ENCODE measurements at places on chromosomes 3 and 15.

DNA sequence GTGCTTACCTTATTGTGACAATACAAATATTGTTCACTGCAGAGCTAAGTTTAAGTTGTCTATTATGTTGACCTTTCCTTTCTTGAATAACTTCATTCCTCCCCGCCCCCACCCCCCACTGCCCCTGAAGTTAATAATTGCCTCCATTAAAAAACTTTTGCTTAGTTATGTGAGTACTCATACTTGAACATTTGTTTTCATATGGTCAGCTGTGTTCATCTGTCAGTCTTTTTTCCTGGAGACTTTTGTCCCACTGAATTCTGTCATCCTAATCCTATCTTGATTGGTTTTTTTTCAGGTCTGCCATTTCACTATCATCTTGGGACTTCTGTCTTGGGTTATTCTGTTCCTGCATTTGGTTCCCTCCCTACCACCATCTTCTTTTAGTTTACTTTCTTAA, 8.5 kb downstream of the SLC25A36 start:
- no peak for DNase-seq

- DNase-seq, result no peak
Observed at GRCh38 chr15:82950746-82951370, 1.7 kb downstream of the HOMER2 start.

DNA sequence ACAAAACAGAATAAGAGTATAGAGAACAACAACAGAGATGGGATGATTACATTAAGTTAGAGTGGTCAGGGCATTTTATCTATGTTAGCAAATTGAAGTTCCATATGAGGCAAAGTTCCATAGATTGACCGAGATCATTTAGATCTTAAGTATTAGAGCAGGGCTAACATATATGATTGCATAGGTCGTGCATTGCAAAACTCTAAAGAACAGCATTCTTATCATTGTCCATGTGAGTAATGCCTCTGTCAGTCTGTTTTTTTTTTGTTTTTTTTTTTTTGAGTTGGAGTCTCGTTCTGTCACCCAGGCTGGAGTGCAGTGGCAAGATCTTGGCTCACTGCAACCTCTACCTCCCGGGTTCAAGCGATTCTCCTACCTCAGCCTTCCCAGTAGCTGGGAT, 341.7 kb upstream of the KCNH8 start:
- DNase-seq, result no peak

DNA sequence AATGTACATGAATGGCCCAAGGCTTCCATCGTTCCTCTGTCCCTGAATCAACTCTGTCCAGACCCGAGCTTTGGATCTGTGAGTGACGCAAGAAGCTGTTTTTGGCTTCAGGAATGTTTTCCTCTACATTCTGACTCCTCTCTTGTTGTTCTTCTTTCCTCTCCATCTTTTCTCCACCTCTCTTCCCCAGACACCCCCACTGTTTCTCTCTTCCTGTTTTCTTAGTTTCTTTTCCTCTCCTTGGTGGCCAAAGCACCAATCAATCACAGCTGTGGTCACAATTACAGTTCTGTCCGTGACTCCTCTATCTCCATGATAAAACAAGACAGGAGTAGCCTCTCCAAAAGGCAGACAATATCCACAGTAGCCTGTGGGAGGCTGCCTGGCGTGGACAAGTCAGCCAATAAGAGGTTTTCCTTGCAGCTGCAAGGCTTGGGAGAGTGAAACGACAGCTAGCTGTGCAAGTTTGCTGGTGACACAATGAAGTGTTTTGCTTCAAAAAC, 4.9 kb upstream of the TMEM212 start:
- peak; percentile 71 for DNase-seq

DNA sequence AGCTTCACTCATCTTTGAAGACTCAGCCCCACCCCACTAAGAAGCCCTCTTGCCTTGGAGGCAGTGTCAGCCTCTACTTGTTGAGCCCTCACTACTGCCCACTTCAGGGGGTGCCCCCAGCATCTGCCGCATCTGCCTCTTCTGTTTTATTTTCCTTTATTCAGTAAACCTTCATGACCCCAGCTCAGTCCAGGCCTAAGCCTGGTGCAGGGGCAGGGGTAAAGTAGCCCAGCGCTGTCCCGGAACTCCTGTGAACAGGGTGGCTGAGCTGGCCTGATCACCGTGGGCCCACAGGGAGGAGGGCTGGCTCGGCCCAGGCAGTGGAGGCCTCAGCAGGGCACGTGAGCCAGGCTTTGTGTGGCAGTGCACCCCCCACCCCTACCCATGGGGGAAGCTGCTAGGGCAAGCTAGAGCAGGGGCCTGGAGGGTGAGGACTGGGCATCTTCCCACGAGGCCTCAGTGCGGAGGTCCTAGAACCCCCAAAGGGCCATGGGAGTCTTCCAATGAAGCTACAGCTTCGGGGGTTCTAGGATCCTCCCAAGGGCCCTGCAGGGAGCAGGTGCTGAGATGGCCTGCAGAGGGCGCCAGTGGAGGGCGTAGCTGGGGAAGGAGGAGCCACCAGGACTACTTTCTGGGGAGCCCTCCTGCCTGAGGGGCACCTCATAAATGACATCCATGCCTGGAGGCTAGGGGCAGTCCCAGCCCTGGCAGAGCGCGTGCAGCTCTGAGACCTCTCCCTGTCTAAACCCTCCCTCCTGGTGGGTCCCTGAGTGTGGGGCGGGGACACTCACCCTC, 36.0 kb downstream of the TSPAN3 start:
- DNase-seq, result no peak

- DNase-seq, result no peak
Observed at GRCh38 chr3:177992993-177993970, 543.0 kb upstream of the KCNMB2 start.

DNA sequence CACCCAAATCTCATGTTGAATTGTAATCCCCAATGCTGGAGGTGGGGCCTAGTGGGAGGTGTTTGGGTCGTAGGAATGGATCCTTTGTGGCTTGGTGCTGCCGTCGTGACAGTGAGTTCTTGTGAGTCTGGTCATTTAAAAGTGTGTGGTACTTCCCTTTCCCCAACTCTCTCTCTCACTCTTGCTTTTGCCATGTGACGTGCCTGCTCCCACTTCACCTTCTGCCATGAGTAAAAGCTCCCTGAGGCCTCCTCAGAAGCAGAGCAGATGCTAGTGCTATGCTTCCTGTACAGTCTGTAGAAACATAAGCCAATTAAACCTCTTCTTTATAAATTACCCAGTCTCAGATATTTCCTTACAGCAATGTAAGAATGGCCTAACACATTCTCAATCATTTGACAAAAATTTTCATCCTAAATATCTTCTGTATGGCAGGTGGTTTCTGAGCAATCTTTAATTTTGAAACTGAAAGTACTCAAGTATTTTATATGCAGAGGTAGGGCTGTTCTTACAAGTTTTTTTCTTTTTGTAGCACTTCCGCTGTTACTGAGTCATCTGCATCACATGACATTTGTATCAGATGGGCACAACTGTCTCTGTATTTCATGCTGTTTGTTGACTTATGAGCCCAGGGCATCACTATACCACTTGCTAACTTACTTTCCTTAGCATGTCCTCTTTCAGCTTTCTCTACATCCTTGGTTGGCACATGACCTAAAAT, 8.8 kb downstream of the RPL39L start:
- peak; percentile 87 for DNase-seq

- no peak for DNase-seq
Observed at GRCh38 chr15:39774688-39775267, 7.9 kb downstream of the FSIP1 start.

GRCh38 chr15:76084256-76084655, 24.5 kb downstream of the TMEM266 start:
- no peak for DNase-seq

- no peak for DNase-seq
Observed at GRCh38 chr3:80521081-80521480, 753.3 kb upstream of the ROBO1 start.

- DNase-seq, result no peak
Observed at GRCh38 chr3:133871368-133872090, 24.2 kb downstream of the RAB6B start.

- no peak for DNase-seq
Observed at GRCh38 chr15:90097475-90097874, 4.8 kb downstream of the IDH2 start.

GRCh38 chr15:31300981-31301672, 25.5 kb upstream of the KLF13 start:
- DNase-seq, result no peak

DNA sequence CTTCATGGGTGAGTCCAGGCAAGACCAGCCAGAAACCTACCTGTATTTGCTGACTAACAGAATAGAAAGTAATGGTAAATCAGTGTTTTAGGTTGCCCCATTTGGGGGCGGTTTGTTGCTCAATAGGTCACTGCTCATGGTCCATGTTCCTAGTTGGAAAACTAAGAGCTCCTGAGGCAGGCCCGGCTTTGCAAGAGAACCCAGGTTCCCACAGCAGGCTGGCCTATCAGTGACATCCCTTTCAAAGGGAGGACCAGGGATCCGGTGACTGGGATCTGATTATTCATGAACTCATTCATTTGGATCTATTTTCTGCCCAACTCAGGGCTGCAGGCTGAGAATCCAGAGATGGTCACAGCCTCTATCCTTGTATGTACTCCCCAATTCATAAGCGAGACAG, 163.9 kb downstream of the WNT7A start:
- no peak for DNase-seq

- peak; percentile 21 for DNase-seq
Observed at GRCh38 chr3:192186498-192186897, 540.8 kb downstream of the FGF12 start.

- no peak for DNase-seq
Observed at GRCh38 chr3:184474897-184475296, 86.7 kb upstream of the EPHB3 start.

DNA sequence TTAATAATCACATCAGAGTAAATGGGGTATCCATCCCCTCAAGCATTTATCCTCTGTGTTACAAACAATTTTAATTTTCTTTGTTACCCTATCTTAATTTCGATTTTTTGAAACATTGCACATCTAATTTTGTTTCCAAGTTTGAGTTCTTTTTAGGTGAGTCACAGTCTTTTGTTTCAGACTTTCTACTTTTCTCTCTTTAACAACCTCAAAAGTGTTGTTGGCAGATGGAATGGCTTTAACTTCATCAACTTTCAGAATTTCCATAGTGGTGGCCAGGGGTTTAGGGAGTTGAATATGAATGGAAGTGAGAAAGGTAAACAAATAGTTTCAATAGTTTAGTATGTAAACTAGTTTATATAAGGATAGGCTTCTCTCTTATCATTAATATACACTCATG, 223.0 kb upstream of the MLF1 start:
- DNase-seq, result peak; percentile 61

DNA sequence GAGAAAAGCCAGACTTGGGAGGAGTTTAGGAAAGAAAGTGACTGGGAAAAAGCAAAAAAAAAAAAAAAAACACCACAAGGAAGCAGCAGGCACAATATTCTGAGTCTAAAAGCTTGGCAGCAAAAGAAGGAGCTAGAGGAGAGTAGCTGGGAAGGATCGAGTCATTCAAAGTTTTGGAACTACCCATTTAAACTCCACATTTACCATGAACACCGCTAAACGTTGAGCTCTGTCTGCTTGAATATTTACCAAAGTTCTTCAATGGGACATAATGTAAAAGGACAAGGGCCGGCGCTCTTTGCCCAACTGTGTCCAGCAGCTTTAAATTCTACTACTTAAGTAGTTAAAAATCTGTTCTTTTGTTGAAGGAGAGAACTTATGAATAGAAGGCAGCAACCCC, 481.9 kb downstream of the FOXP1 start:
- DNase-seq, result peak; percentile 45

DNA sequence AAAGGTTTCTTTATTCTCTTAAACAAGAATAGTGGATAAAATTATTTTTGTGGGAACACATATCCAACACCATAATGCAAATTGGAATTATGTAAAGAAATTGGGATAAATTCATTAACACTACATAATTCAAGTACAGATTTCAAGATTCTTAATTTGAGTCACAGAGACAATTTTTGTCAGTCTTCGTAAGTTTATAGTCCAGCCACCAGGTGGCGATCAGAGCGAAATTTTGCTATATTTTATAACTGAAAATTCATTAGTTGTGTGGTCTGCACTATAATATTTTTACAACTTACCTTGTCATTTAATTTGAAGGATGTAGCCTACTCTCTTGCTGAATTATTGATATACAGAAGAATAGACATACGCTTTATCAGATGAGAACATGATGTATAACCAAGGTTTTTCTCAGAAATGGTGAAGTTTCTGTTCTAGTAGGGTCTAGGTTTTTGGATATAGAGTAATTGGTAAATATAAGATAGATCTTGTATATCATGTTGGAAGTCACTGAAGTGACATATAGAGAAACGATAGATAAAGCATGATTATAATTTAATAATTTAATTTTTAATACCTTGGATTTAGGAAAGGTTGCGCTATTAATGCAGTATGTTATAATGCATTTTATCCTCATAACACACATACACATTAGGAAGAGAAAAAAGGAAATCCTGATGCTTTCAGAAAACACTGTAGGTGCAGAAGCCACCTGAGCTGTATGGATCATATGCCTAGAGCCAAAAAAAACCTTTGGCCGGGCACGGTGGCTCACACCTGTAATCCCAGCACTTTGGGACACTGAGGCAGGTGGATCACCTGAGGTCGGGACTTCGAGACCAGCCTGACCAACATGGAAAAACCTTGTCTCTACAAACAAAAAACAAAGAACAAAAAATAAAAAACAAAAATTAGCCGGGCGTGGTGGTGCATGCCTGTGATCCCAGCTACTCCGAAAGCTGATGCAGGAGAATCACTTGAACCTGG, 31.7 kb downstream of the PLSCR4 start:
- peak; percentile 51 for DNase-seq

DNA sequence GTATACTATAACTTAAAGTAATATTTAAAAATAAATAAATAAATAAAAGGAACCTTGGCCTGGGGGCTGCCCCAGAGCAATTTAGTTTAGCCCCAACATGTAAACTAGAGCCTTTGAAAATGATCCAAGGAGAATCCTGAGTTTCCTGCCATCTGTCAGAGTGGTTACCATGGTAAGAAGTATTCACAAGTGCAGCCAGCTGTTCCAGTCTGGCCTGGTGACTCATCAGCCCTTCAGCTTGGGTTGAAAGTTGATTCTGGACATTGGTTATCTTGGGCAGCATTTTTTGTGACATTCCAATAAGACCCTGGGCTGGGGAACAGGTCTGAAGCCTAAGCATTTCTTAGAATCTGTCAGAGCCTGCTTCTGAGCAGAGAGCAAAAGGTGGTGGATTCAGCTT, 72.7 kb upstream of the LRTM1 start:
- peak; percentile 92 for DNase-seq

DNA sequence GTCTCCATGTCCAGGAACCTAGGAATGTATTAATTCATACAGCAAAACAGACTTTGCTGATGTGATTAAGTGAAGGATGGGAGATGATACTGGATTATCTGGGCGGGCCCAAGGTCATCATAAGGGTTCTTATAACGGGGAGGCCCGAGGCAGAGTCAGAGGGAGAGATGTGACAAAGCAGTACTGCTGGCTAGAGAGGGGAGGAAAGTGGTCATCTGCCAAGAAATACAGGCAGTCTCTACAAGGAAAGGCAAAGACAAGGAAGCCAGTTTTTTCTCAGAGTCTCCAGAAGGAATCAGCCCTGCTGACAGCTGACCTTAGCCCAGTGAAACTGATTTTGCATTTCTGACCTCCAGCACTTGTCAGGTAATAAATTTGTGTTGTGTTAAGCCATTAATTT, 66.2 kb upstream of the CORO2B start:
- peak; percentile 36 for DNase-seq

Data from M059J (cell line).